Thyroid gland (tissue), 4 donors: ENCODE measurements at places on chromosomes 6 and 20.

DNA sequence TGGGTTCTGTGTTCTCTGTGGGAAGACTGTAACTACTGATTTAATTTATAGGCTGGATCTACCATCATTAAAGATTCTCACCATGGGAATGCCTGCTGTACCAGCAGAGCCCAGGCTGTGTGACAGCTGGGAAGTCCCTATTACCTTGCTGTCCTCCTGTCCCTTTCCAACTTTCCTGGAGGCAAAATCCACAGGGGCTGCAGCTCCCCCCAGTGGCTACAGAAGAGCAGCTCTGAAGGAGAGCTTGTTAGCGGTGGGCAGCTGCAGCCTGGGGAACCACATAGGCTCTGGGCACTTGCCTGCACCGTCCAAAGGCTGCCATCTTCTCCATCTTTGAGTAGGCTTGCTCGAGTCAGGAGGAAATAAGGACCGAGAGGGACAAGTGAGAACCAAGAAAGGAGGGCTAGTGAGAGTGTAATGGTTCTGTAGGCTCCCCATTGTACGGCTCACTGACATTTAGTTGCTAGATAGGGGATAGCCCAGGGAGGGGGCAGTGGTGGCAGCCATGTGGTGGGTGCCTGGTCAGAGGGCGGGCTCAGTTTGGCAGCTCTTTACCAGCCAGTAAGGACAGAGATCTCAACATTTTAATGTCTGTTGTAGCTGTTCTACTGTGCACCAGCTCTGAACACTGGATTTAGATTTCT is 155.1 kb upstream of the MLIP start:
- H3K4me3 ChIP-seq = no peak overlapping the region
- no peaks in the 10 kb centered on the region for H3K27me3 ChIP-seq
- peaks cover 25% of the 10 kb centered on the region for H3K4me1 ChIP-seq
- H3K27ac ChIP-seq = peak overlapping the region; percentile 25
- peak; percentile 78 for DNase-seq

GRCh38 chr20:40443753-40444152 is 245.3 kb downstream of the MAFB start:
- no peak for DNase-seq
- H3K4me1 ChIP-seq = no peaks in the 10 kb centered on the region
- H3K36me3 ChIP-seq = no peaks in the 10 kb centered on the region
- H3K4me3 ChIP-seq = no peak overlapping the region
- H3K27me3 ChIP-seq = no peaks in the 10 kb centered on the region

- no peak overlapping the region for H3K27ac ChIP-seq
- no peaks in the 10 kb centered on the region for H3K36me3 ChIP-seq
- H3K4me3 ChIP-seq = no peak overlapping the region
- no peaks in the 10 kb centered on the region for H3K4me1 ChIP-seq
- DNase-seq = peak; percentile 7
- no peaks in the 10 kb centered on the region for H3K27me3 ChIP-seq
These were observed 191.9 kb downstream of the ISM1 start for GRCh38 chr20:13412806-13413445.

DNA sequence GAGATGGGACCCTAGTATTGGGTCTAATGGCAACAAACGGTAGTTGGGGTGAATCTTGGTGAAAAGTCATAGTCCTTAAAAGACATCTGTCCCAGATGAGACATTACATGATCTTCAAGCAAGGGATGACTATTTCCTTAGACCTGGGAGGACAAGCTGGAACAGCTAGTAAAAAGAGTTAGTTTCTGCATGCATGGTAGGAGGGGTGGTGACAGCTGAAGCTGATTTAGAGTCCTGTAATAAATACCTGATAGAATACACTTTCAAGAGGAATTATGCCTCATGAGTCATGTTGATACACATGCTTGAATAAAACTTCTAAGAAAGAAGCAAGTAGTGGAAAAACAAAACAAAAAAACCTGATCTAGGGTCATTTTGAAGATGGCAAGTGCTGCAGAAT is 247.4 kb downstream of the CD109 start:
- no peak for DNase-seq
- H3K4me1 ChIP-seq = no peaks in the 10 kb centered on the region
- H3K4me3 ChIP-seq = no peak overlapping the region
- no peak overlapping the region for H3K27ac ChIP-seq

GRCh38 chr6:96194675-96195074 is 178.9 kb downstream of the FUT9 start:
- no peak for DNase-seq
- no peaks in the 10 kb centered on the region for H3K27me3 ChIP-seq
- H3K4me3 ChIP-seq = no peak overlapping the region
- no peaks in the 10 kb centered on the region for H3K36me3 ChIP-seq
- H3K27ac ChIP-seq = no peak overlapping the region

DNA sequence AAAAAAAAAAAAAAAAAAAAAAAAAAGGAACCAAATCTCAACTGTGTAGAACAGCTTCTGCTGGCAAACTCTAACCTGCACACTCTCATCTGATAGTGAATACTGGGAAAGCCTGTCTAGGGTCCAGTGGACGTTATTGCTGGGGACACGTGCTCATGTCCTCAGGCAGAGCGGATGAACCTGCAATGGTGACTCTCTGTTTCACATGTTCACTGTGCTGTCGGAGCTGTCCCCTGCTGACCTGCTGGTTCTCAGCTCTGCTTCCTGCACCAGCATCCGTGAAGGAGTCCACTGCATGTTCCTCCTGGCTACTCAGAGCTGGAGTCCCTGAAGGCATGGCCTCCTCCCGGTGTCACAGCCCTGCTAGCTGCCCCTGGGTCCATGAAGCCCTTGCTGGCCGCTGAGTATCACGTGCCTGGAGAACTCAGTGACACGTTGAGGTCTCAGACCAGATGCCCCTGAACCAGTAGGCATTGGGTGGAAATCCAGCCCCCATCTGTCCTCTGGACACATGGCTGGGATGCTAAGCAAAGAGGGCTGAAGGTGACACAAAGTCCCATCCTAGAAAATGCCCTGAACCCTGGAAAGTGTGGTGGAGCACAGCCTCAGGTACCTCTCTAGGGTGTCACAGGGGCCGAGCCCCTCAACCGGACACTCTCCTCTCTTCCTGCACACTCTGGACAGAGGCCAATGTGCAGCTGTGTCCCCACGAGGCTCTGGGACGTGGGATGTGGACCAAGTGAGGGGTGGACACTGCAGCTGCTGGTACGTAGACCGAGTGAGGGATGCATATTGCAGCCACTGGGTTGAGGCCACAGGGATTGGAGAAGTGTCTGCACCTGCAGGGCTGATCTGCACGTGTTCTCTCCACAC is 54.9 kb upstream of the FRMD1 start:
- H3K27ac ChIP-seq = no peak overlapping the region
- no peak overlapping the region for H3K4me3 ChIP-seq
- H3K27me3 ChIP-seq = no peaks in the 10 kb centered on the region
- no peaks in the 10 kb centered on the region for H3K4me1 ChIP-seq
- no peak for DNase-seq
- H3K36me3 ChIP-seq = no peaks in the 10 kb centered on the region

DNA sequence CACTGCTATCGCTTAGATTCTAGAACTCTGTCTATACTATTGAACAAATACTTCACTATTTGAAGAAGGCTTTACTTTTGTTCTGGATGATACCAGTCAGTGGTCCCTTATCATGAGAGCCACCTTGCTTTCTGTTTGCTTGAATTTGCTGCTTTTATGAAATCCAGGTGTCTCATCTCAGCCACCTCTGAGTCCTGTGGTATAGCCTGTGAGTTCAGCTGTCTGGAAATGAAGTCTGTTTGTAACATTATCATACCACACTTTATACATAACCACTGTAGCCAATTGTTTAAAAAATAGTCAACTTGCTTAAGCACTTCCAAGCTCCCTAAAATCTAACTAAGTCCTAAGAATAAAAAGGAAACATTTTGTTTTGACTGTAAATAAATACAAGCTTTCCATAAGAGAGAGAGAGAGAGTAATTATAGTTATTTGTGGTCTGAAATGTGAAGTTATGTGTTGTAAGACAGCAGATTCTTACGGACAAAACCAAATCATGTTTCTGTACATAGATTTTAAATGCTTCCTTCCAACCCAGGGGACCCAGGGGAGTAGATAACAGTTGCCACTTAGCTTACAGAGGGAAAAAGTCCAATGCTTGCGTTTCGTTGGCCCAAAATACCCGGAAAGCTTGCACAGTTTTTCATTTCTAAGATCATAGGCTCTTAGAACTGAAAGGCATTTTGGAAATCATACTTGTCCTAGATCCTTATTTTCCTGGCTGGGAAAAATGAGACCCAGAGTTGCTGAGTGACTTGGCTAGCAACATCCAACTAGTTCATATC is 1107.8 kb upstream of the FLRT3 start:
- H3K27me3 ChIP-seq = no peaks in the 10 kb centered on the region
- no peaks in the 10 kb centered on the region for H3K36me3 ChIP-seq
- no peak overlapping the region for H3K4me3 ChIP-seq
- H3K4me1 ChIP-seq = peaks cover 10% of the 10 kb centered on the region
- no peak for DNase-seq

GRCh38 chr20:2515203-2515602 is 6.5 kb upstream of the ZNF343 start:
- no peaks in the 10 kb centered on the region for H3K36me3 ChIP-seq
- H3K27ac ChIP-seq = no peak overlapping the region
- H3K4me3 ChIP-seq = no peak overlapping the region
- no peaks in the 10 kb centered on the region for H3K27me3 ChIP-seq
- no peak for DNase-seq

GRCh38 chr20:20799716-20800312 is 87.4 kb upstream of the RALGAPA2 start:
- no peaks in the 10 kb centered on the region for H3K27me3 ChIP-seq
- no peak overlapping the region for H3K27ac ChIP-seq
- no peak overlapping the region for H3K4me3 ChIP-seq

- peak overlapping the region; percentile 76 for H3K27ac ChIP-seq
- H3K36me3 ChIP-seq = no peaks in the 10 kb centered on the region
- peak overlapping the region; percentile 57 for H3K4me3 ChIP-seq
- DNase-seq = peak; percentile 50
These were observed 1.7 kb downstream of the PHF10 start for GRCh38 chr6:169722362-169723199.

GRCh38 chr20:50151034-50151743 is 2.3 kb downstream of the PEDS1 start:
- H3K36me3 ChIP-seq = no peaks in the 10 kb centered on the region
- peak overlapping the region; percentile 81 for H3K27ac ChIP-seq

DNA sequence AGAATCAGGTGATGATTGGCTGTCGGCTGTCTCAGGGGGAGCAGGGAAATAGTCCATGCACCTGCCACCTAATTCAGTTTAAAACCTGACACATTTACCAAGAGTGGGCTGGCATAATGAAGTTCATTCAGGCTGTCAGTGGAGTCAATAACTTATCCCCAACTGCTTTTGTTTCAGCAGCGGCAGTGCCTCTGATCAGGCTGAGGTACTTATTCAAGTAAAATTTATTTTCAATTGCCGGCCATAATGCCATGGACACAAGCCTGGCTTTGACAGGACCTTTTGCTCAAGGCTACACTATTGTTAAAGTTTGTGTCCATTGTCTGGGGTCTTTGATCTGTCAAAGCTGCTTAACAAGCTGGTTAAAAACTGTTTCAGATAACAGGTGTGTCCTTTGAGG is 20.6 kb downstream of the OLIG3 start:
- no peaks in the 10 kb centered on the region for H3K4me1 ChIP-seq
- DNase-seq = no peak
- no peak overlapping the region for H3K27ac ChIP-seq
- H3K36me3 ChIP-seq = no peaks in the 10 kb centered on the region
